GM13976 (cell line): ENCODE measurements at places on chromosomes 7 and 10.

DNA sequence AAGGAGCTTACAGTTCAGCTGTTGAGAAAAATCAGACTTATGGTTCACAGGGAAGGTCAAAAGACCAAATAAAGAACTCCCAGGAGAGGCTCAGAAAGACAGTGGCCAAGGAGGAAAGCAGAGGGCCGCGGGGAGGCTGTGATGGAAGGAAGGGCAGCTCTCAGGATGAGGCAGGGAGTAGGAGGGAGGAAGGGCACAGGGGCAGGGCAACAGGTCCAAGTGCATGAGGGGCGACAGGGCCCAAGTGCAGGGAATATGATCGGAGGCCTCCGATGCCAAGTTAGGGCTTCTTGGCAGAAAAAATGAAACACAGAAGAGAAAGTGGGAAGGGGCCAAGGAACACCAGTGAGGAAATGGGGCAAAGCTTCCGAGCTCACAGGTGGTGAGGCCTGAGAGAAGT lies 13.4 kb upstream of the PNLIPRP2 start:
- no peak for DNase-seq

- DNase-seq, result no peak
Observed at GRCh38 chr7:112876877-112877276, 86.7 kb upstream of the TMEM168 start.

- DNase-seq, result peak; percentile 25
Observed at GRCh38 chr10:92822060-92822634, 26.2 kb upstream of the EXOC6 start.

DNA sequence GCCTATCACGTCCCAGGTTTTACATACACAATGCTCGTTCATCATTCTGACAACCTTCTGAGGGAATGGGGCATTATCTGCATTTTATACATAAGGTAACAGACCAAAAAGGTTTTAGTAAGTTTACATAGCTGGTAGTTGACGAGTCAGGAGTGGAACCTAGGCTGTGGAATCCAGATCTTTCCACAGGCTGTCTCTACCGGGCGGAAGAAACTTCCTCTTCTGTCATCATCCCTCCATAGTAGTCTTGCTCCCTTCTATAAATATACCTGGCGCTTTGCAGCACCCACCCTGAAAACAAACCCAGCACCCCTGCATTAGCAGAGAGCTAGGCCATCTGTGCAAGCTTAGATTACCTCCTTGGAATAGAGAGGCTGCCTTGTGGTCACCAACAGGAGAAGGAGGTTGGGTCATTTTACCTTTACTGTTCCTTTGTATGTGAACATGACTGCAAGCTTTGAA lies 1.3 kb downstream of the TSPAN13 start:
- no peak for DNase-seq

DNA sequence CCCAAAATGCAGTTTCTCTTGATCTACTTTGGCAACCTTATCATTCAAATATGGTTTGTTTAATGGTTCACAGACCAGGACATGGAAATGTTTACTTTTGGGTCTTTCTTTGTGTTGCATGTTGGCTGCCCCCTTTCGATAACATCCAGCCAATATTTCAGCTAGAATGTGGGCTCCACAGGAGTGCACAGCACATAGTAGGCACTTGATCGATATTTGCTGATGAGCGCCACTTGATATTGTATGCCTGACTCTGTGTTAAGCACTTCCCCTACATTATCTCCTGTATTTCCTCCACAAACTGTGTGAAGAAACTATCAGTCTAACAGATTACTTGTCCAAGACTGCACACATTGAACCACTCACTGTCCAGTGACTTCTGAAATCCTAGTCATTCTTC lies 60.2 kb downstream of the SMURF1 start:
- no peak for DNase-seq

GRCh38 chr7:120180221-120180620 lies 92.8 kb upstream of the KCND2 start:
- DNase-seq, result no peak

DNA sequence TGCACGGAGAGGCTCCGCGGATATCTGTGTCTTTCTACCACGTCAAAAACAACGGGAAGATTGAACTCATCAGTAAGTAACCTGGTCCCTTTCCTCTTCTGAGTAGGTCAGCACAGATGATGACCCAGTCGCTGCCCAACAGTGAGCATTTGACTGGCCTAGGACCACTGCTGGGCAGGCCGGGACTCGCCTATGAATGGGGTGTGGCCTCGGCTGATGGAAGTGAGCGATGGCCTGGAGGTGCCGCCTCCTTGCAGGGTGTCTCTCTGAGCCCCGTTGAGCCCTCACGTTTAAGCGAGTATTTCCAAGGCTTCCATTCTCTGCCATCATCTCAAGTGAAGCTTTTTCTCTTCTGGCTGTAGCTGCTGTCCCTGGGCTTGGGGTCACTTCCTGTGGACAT lies 18.1 kb downstream of the EIF3B start:
- DNase-seq, result no peak

DNA sequence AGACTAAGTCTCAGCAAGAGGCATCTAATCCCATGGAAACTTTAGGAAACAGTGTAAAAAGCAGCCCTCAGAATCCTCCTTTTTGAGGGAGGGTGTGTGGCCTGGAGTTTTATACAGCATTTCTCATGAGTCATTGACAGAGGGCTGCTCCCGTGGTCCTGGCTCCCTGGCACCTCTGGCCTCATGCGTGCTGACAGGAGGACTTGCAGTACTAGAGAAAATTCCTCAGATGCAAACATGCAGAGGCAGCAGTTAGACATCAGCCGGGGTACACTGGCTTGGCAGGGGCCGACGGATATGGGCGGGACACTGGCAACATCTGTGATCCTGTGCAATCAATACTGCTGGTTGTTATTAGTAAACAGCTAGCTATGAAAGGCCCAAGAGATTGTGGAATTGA lies 925.1 kb upstream of the CELF2 start:
- no peak for DNase-seq

- no peak for DNase-seq
Observed at GRCh38 chr7:151348970-151349369, 7.4 kb downstream of the NUB1 start.

DNA sequence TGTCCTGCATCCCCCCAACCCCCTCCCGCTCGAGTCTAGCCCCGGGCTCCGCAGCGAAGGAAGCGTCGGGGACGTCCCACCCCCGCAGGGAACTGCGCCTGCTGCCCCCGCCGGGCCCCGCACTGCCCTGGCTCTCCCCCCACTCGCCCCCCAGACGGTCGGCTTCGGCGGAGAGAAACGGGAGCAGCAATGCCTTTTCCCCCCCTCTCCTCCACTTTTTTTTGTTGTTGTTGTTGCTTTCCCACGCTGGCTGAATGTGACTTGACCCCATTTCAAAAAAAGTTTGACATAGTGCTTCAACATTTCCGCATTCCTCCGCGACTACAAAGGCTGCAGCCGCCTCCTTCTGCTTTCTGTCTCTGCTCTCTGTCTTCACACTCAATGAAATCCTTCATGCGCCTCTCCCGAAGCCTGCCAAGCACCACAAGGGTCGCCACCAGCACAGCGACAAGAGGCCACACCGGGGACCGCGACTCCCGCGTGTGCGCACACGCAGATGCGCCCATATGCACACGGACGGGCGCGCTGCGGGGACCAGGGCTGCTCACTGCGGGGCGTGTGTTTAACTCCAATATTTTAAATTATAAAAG lies 1.0 kb downstream of the CDK6 start:
- peak; percentile 66 for DNase-seq

DNA sequence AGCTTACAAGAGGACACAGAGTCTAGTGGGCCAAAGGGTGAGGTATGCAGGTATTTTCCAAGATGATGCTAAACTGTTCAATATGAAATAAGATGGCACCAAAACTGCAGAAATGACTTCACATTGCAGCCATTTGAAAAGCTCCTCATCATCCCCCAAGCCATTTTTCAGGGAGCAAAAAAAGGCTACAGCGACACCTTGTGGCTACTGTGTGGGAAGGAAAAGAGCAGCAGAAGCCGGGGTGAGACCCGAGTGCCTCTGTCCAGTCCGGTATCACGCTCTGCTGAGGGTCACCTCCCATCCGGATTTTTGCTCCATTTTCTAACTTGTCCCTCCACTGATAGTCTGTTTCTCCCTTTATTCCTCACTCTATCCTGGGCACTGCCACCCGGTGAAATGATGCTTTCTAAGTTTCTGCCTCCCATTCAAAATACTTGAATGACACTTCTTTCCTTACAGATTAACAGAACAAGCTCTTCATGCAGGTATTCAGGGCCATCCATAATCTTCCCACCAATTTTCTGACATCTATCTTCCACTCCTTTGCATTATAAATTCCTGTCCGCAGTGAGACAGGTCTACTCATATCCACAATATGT lies 220.2 kb downstream of the DGKI start:
- peak; percentile 45 for DNase-seq

DNA sequence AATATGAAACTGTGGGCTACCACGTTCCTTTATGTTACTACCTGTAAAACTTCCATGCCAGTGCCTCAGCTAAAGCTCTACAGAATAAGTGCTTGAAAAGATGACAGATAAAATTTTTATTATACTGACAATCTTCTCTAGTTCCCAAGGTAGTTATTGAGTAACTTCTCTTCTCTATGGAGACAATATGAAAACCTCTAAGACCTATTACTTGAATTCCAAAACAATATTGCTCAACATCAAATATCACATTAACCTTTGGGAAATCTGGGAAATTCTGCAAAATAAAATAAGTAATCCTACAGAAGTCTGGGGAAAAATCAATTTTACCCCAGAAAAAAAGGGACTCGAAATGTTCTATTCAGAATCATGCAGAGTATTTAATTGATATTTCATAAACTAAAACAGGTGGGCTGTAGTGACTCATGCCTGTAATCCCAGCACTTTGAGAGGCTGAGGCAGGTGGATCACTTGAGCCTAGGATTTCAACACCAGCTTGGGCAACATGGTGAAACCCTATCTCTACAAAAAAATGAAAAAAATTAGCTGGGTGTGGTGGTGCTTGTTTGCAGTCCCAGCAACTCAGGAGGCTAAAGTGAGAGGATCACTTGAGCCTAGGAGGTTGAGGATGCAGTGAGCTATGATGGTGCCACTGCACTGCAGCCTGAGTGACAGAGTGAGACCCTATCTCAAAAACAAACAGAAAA lies 23.8 kb upstream of the ANK3 start:
- no peak for DNase-seq

DNA sequence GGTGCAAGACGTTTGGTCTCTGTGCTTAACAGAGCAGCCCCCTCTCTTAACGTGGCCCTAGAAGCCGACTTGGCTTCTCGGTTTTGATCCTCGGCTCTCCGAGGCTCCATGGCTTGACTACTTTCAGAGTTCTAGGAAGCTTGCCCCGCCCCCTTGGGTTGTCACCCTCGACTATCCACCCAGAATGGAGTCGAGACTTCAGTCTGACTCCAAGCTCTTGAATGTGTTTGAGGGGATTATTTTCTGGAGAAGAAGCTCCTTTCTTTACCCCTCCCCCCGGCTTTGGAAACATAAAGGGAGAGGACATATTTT lies 448 bp downstream of the SEC24C start:
- DNase-seq, result peak; percentile 57

DNA sequence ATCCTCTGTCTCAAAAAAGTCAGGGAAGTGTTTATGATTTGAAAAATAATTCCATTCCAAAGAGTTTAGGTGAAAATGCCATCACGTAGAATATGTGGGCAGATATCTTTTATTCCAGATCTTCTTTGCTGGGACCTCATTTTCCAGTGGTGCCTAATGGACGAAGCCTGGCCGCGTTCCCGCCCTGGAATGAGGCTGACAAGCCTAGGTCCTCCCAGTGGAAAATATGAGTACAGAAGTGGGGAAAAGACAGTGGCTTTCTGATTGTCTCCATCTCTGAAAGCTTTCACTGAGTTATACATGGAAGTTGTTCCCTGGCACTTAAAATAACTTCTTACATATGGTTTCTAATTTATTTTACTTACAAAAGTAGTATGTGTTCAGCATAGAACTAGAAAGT lies 139.4 kb downstream of the TACC2 start:
- no peak for DNase-seq

GRCh38 chr10:34467902-34468301 lies 347.2 kb downstream of the PARD3 start:
- no peak for DNase-seq

DNA sequence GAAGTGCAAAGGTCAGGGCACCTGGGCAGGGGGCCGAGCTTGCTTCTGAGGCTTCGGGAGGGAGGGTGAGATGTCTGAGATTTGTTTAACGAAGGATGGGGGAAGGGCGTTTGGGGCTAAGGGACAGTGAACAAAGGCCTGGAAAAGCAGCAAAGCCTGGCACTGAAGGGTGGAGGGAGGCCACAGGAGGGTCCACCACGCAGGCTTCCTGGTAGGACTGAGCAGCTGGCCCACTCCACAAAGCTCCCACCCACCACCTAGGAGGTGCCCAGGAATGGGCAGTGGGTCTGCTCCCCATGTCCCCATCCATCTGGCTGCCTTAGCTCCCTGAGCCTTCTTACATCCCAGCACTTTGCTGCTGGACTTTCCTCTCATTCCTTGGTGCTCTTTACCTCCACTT lies 39.4 kb upstream of the CXCL12 start:
- DNase-seq, result peak; percentile 3

- no peak for DNase-seq
Observed at GRCh38 chr10:1600861-1601260, 136.5 kb downstream of the ADARB2 start.

DNA sequence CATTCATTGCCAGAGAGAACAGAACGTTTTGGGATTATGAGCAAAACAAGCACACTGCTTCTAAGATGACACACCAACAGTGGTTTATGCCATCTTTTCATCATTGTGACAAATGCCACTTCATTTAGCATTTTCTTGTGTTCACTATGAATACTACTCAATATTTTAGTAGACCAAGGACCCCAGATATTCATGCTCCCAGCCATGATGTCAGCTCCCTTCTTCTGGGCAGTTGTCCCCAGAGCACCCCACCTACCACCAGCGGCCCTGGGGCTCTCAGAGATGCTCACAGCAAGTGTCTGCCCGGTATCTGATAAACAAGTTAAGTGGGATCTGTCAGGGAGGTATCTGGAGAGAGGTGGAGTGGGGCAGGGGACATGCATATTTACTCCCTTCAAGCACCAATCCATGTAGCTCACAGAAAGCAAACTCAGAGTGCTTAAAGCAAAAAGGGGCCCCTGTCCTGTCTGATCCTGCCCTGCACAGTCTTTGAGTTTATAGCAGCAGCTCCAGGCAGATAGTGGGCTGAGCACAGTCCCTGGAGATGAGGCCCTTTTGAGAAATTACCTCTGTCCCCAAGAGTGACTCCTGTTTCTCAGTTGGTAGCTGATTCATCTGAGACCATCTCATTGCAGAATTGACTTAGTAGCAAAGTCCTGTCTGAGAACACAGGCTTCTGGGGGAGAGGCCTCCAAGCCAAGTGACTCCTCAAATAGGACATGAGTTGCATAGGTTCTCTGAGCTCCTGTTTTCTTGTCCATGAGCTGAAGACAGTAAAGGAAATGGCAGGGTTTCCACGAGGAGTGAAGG lies 281.8 kb upstream of the KLF6 start:
- peak; percentile 14 for DNase-seq

DNA sequence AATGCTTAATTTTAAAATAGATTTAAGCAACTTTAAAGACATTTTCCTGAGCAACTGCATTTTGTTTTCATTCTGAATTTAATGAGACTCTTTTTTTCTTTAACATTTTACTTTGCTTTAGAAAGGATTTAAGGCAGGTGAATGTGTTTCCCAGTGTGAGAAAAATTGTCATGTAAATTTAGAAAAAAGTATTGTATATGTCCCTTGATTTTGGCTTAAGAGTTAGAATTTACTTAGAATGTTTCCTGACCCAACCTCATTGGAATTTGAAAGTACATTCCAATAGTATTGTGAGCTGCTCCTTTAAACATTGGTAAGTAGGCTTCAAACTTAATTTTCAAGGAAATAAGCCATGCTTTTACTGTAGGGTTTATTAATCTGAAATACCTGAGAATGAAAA lies 110.2 kb downstream of the PTEN start:
- DNase-seq, result no peak

- DNase-seq, result no peak
Observed at GRCh38 chr7:157574120-157574825, 237.5 kb downstream of the DNAJB6 start.
